ENCODE measurements at places on chromosomes 4 and X.

DNA sequence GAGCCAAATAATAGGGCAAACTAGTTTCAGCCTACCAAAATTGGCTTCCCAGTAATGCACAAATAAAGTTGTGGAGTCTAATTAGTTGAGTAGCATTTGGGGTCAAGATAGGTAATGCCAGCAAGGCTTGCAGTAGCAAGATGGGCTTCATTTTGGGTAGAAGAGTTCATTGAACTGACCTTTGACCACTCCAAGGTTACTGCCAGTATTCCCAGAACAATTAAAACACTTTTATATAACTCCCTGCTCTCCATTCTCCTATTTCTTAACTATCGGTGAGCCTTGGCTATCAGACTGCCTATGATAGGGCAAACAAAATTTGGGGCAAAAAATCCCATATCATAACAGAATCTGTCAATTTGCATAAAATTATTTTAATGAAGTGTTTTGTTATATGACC is 7.1 kb downstream of the DNAAF6 start:
- no peak for DNase-seq

- DNase-seq: no peak
Measured at GRCh38 chr4:125961626-125962025, 646.9 kb downstream of the FAT4 start.

GRCh38 chr4:40214038-40214437 is 17.2 kb downstream of the RHOH start:
- DNase-seq: no peak

- DNase-seq: no peak
Measured at GRCh38 chr4:173195109-173195508, 26.5 kb downstream of the GALNT7 start.

DNA sequence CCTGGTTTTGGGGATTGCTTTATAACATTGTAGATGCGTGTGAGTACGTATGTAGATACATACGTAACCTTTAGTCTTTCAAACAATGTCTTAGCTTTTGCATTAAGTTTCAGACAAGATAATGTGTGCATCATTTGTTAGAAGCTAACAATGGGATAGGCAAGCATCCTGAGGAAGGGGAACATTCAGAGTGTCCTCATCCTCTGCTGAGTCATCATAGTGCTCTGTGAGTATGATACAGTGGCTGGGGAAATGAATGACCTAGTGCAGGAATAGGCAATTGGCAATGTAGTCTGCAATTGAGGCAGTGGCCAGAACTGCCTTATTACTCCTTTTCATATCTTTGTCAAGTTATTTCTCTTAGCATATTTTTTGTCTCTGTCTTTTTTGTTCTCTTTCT is 7.3 kb downstream of the NAP1L5 start:
- DNase-seq: no peak

- DNase-seq: no peak
Measured at GRCh38 chr4:33054161-33054560, 2334.0 kb downstream of the PCDH7 start.
